ENCODE measurements at places on chromosomes 5 and 9.

DNA sequence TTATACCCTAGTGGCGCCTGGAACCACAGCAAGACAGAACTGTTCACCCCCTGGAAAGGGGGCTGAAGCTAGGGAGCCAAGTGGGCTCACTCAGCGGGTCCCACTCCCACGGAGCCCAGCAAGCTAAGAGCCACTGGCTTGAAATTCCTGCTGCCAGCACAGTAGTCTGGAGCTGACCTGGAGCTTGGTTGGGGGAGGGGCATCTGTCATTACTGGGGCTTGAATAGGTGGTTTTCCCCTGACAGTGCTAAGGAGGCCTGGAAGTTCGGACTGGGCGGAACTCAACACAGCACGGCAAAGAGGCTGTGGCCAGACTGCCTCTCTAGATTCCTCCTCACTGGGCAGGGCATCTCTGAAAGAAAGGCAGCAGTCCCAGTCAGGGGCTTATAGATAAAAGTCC is 19.5 kb downstream of the BTNL3 start:
- no peak for DNase-seq

GRCh38 chr5:89399548-89399947 is 516.6 kb upstream of the MEF2C start:
- no peak for DNase-seq

GRCh38 chr9:35515766-35516165 is 25.9 kb downstream of the RUSC2 start:
- no peak for DNase-seq

- DNase-seq, result peak; percentile 43
Observed at GRCh38 chr9:33082538-33083326, 6.3 kb upstream of the SMU1 start.

- DNase-seq, result no peak
Observed at GRCh38 chr5:170087168-170087817, 18.4 kb upstream of the FOXI1 start.

DNA sequence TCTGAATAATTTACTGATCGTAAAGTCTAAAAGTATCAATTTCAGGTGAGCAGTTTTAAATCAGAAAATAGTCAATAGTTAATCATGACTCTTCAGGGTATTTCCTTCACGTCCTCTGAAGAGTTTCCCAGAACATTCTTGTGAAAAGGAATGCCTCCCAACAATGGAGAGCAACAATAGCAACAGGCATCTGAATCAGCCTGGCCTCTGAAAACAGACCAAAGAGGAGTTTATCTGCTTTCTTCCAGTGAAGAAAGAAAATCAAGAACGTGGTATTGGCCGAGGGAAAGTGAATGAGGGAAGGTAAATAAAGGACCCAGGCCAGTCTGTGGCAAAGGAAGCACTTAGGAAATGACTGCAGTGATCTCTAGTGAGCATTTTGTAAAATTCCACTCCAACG is 26.1 kb upstream of the RASGEF1C start:
- no peak for DNase-seq

DNA sequence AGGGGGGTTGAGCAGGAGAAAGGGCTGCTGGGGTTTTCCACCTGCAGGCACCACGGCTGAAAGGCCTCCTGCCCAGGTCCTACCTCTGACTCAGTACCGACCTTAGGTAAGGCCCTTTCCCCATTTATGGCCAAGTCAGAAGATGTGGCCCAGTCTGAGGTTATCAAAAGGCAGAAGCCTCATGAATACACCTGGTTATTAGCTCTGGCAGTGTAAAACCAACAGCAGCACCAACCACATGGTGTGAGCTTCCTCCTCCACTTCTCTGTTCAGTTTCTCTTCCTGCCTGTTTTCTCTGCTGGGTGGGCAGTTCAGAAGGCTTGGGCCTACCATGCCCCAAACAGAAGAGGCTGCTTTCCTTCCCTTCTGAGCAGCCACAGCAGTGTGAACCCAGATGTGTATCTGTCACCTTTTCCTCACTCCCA is 86.9 kb downstream of the UGCG start:
- DNase-seq, result no peak

- no peak for DNase-seq
Observed at GRCh38 chr9:113399646-113400200, 1.4 kb downstream of the ALAD start.

DNA sequence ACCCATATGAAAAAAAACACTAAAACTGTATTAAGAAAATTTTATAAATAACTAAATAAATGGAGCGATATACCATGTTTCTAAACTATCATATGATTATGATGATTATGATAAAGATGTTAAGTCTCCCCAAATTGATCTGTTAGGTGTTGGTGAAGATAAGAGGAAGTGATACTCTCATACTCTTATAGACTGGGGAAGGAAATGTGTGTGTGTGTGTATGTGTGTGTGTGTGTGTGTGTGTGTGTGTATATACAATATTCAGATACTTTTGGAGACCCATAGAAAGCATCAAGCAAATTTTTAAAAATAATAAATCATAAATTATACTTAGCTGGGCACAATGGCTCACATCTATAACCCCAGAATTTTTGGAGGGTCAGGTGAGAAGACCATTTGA is 62.9 kb downstream of the TMEM232 start:
- DNase-seq, result no peak

- DNase-seq, result no peak
Observed at GRCh38 chr9:116550696-116551436, 136.2 kb upstream of the TRIM32 start.

- no peak for DNase-seq
Observed at GRCh38 chr5:87300744-87301143, 33.1 kb downstream of the RASA1 start.

DNA sequence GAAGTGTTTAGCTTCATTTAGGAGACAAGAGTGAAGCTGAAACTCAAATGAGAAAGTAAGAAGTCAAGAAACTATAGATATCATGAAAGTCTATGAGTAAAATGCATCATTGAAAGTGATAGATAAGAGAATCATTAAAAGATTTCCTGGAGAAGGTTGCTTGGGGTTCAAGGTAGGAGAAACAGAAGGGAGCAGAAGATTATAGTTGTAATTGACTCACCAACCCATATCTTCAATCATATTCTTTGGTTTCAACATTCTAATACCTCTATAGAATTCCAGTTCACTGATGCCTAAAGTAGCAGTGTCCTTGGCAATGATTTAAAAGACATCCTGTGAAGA is 365.7 kb upstream of the RIOK2 start:
- DNase-seq, result no peak

DNA sequence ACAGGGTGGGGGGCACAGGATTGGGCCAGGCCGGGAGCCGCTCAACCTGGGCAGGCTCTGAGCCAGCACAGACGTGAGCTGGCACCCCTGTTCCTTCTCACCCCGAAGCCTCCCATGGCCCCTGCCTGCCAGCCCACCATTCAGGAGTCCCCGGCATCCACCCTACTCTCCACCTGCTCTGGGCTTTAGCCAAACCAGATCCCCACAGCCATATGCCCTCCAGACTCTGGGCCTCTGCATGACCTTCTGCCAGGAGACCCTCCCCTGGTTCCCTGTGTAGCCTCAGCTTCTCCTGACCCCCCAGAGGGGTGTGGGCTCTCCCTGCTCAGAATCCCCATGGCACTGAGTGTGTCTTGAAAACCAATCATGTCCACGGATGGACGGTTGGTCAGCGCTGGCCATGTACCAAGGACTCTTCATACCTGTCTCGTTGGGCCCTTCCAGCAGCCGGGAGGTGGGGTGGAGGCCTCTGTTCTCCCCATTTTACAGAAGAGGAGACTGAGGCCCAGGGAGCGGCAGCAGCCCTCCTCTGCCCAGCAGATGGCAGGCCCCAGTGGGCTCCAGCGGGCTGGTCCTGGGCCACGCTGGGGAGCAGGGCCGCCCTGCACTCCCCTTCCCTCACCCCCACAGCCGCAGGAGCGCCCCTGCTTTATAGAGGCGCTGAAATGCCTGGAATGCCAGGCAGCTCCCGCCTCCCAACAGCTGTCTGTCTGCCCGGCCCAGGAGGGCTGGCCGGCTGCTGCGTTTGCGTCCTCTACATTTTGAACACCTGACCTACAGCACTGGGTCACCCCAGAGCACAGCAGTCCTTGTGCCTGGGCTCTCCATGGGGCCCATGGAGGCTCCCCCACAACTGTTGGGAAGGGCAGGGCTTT is 3.5 kb upstream of the MYMK start:
- DNase-seq, result no peak

- DNase-seq, result no peak
Observed at GRCh38 chr5:119390404-119390803, 34.6 kb downstream of the TNFAIP8 start.

GRCh38 chr9:135308821-135309762 is 170.5 kb upstream of the PPP1R26 start:
- DNase-seq, result no peak

GRCh38 chr9:16184964-16185646 is 632.3 kb downstream of the CCDC171 start:
- no peak for DNase-seq

DNA sequence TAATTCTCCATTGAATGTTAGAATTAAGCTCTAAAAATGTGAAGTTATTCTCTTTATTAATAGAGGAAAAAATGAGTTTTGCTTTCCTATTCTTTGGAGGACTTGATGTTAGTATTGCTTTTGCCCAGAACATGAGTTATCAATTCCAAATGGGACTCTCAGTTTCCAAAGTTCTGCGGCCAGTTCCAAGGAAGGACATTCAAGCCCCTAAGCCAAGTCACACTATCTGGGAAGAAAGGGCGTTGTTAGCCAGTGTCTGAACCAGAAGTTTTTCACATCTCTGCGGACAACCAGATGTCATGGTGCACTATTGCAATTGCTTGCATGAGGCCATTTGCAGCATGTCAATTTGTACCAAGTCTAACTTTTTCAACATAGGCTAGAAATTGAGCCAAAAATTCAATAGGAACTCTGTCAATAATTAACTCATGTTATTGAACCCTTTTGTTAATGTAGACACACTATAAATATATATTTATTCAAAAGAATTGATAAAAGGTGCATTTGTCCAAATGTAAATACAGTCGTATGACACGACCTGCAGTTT is 183.3 kb upstream of the PIK3R1 start:
- DNase-seq, result no peak

DNA sequence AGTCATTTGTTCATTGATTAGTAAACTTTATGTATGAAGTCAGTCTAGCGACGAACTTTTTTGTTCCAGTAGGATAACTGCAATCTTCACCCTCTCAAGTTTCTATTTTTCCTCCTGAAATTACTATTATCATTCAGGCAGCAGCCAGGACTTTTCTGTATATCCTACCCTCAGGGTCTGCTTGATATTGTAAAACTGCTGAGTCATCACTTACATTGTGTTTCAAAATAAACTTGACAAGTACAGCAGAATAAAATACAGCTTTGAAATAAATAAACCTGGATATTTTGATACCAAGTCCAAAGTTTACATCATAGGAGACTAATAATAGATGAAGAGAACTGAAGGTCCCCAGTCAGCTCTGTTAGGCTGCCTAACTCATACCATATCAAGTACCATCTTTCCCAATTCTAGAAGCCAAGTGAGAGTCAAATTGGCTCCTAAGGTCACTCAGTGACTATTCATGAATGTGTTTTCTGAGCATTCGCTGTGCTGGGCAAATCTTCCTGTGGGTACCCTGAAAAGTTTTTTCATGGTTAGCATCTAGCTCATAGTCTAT is 234.6 kb downstream of the PARP8 start:
- no peak for DNase-seq

GRCh38 chr5:35405938-35406337 is 175.7 kb upstream of the PRLR start:
- no peak for DNase-seq

GRCh38 chr5:157463081-157463480 is 3.1 kb downstream of the NIPAL4 start:
- no peak for DNase-seq

- DNase-seq, result no peak
Observed at GRCh38 chr5:33737697-33738096, 154.1 kb downstream of the ADAMTS12 start.

GRCh38 chr9:92745881-92746280 is 18.8 kb downstream of the BICD2 start:
- no peak for DNase-seq

- no peak for DNase-seq
Observed at GRCh38 chr5:11494340-11494739, 409.9 kb downstream of the CTNND2 start.

DNA sequence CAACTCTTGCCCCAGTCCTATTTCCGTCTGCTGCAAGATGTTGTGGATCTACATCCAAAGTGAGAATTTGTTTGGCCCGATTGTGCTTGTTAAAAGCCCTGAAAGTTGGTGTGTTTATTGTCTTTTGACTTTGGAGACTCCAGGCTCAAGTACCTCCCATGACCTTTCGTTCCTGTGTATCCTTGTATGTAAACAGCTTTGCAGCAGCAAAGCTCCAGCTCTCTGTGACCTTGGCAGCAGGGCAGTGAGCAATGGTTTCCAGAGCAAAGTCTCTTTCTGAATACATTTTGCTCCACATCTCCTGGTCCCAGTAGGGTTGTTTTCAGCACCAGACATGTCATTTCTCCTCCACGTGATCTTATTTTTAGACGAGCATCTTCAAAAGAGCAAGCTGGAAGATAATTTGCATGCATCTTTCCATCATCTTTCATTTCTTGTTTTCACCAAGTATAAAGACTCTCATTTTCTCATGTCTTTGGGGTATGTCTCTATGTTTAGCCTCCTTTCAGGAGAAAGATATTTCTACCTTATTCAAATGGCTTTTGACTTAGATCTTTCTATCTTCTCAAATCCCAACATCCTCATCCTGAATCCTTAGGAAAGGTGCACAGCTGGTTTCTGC is 68.1 kb upstream of the ERCC6L2 start:
- no peak for DNase-seq

DNA sequence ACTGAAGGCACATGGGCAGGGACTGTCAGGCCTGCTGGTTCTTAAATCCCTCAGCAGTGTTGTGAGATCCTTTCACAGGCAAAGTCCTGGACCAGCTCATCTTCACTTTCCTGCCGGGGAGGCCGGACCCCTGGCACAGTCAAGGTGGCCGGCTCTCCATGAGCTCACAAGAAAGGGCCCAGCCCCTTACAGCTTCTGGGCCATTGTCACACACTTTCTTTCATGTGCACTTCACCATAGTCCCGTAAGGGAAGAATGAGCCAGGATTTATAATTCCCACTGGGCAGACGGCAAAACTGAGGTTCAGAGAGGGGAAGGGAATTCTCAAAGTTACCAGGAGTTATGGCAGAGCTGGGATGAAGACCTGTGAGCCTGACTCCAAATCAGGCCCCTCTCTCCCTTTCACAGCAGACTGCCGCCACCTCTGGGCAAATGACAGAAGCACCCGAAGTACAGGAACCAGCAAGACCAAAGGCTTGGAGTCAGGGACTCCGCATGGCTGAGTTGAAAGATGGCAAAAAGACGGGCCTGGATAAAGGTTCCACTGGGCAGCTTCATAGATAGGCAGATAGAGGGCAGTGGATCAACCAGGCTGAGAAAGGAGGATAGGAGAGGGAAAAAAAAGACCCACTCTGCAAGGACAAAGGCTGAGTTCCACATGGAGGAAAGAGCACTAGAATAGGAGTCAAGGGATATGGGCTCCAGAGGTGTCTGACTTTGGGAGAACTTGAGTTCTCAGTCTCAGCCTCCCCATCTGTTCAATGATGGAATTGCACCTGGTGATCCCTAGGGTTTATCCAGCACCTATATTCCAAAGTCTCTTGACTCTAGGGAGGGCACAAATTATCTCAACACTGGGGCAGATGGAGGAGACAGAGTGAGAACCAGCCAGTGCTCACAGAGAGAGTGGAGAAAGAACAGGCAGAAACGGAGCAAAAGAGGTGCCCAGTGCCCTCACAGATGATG is 128.7 kb downstream of the PAX5 start:
- DNase-seq, result no peak

- DNase-seq, result no peak
Observed at GRCh38 chr9:93183663-93184431, at the start of gene WNK2. Gene WNK2 (plus strand): TSS chr9:93184139. CDS start chr9:93184930, 791 bp downstream.

- DNase-seq, result no peak
Observed at GRCh38 chr5:45507178-45507577, 189.0 kb downstream of the HCN1 start.

Measured in GF-D8 (cell line).